ENCODE measurements at places on chromosomes 5 and 9. TPM values are rescaled to one million over a fixed set of nuclear protein-coding genes. Genes with fewer than 3 reads are reported as not detected.
A peak's percentile ranks its signal among the peaks of the same experiment; 100 is the strongest.

PTCD2 gene
- total RNA-seq, result 11.4 TPM

GRCh38 chr5:53424686-53425615, 55.5 kb upstream of the FST start:
- DNase-seq, result no peak

GRCh38 chr5:24053737-24054136, 546.3 kb downstream of the PRDM9 start:
- DNase-seq, result no peak

- peak; percentile 89 for DNase-seq
Observed at GRCh38 chr5:38556599-38557307, at the start of gene LIFR. Gene LIFR (minus strand): TSS chr5:38556646. CDS start chr5:38530647, 25,999 bp downstream.

- DNase-seq, result no peak
Observed at GRCh38 chr9:134347996-134348395, 21.7 kb downstream of the RXRA start.

DNA sequence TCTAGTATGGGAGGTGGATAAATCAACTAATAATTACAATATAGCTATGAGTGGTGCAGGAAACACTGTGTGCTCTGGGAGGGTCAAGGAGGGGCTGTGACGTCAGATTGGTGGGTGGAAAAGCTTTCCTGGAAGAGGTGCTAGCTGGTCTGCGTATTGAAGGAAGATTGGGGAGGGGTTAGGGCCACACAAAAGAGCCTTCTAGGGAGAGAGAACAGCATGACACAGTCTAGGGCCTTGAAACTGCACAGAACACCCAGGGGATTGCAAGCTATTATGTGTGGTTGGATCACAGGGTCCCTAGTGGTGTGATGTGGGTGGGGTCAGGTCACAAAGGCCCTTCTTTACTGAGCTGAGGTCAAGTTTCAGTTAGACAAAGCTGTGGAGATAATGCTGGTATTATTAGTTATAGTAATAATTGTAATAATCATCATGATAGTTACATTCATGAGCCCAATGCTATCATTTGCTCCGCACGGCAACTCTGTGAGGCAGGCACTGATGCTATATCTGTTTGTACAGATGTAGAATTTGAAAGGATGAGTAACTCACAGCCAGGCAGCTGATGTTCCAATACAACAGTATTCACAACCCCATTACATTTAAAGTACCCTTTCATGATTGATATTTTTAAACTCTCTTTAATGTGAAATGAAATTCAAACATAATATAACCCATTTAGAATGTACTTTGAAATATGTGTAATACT, 197.4 kb upstream of the IL12B start:
- no peak for DNase-seq

DNA sequence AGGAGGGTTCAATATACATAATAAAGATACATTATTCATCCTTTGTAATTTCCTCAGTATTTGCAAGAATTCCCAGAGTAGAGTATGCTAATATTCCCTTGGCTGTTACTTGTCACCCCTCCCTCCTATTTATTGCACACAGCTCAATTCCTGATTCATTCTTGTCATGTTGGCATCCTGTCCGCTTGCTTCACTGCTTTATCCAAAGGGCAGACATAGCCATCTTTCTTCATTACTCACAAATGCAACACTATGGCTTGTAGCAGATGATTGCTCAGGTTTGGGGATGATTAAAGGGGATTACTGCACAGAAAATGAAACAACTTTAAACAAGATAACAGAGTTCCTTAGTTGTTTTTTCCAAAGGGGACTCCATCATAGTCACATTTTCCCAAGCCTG, 1.2 kb upstream of the IL33 start:
- DNase-seq, result no peak

DNA sequence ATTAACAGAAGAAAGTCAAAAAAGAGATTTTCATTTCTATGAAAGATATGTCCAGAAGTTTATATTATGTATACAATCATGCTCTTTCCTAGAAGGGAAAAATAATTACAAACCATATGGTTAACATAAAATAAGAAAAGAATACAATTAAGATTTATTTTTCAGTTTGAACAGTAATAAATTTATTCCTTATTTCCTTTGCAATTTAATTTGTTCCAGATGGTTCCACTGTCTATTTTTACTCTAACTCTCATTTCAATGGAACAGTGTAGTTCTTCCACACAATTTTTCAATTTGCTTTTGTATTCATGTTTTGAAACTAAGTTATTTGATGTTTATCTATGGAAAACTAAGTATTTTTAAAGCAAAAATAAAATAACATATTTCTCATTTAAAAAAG, 1026.3 kb downstream of the TAF11L14 start:
- DNase-seq, result no peak

Measured in heart left ventricle (tissue), 16 donors.